Cerebellar nuclear complex (tissue), 1 donor: ENCODE measurements at places on chromosomes 7 and 10.

- no peak for DNase-seq
Measured at GRCh38 chr10:76882245-76882644, 755.4 kb downstream of the KCNMA1 start.

DNA sequence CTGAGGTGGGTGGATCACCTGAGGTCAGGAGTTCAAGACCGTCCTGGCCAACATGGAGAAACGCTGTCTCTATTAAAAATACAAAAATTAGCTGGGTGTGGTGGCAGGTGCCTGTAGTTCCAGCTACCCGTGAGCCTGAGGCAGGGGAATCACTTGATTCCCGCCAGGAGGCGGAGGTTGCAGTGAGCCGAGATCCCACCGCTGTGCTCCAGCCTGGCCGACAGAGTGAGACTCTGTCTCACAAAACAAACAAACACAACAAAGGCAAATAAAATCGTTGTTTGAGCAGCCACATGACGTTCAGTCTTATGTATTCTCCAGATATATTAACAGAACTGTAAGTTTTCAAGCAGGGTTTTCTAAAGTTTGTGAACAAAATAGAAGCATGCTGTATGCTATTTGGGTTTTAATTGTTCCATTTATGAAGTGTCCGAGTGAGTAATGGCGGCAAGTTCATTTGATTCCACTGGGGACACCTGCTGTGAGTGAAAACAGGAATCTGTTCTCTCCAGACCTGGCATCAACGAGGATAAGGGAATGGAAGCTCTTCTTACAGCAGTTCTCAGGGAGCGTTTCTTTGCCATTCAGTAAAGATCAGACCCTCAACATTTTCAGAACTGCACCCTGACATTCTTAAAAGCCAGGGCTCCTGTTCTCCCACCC lies 122.5 kb upstream of the PITRM1 start:
- DNase-seq, result no peak

- no peak for DNase-seq
Measured at GRCh38 chr10:62302760-62303159, 34.1 kb upstream of the RTKN2 start.

- no peak for DNase-seq
Measured at GRCh38 chr10:62687230-62687748, 117.2 kb upstream of the ADO start.

- DNase-seq, result no peak
Measured at GRCh38 chr7:23788843-23789242, 78.8 kb downstream of the STK31 start.

GRCh38 chr7:30474893-30475292 lies 3.7 kb downstream of the NOD1 start:
- no peak for DNase-seq

DNA sequence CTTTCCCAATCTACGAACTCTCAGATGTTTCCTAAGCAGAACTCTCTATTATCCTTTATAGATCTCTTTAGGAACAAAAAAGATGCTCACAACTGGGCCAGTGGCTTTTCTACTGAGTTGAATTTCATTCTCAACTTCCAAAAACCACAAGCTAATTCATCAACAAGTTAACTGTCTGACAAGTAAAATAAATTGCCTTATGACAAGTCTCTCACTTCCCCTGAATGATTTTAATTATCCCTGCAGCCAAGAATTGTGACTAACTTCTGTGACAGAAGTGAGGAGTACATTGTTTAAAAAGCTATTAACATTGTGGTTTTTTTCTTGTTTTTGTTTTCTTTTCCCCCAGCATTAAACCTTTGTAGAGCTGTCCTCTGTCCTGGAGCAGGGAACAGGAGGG lies 343.1 kb downstream of the HPSE2 start:
- no peak for DNase-seq

- DNase-seq, result no peak
Measured at GRCh38 chr10:82564353-82565196, 689.6 kb downstream of the NRG3 start.

- DNase-seq, result no peak
Measured at GRCh38 chr7:16708511-16708910, 45.0 kb upstream of the TSPAN13 start.

DNA sequence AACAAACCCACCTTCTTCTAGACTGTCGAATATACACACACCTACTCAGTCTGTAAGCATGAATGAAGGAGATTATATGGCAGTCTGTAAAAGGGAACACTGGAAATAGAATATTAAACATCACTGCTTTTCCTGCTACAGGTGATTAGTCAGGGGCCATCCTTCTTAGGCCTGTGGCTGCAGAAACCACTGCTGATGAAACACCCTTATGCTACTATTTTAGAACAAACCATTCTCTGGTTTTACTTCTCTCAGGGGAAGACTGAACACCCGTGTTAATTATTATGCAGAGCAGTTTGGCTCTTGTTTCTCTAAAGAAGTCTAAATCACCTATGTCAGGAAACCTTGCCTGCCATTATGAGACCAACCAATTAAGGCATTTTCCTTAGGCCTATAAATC lies 351.1 kb upstream of the KLF6 start:
- DNase-seq, result no peak

DNA sequence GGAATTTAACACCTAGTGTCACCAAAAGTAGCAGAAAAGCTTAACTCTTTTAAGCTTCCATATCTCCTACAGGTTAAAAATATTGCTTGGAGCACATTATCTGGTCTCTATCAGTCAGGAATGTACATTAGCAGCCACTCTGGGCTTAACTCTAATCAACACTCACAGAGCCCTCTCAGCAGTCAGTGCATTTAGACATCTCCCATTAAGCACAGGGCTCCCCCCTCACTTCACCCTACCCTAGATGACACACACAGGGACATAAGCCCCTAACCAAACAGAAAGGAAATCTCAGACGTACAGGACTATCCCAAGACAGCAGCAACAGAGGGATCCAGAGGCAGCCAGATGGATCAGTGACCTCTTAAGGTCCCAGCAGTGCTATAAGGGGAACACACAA lies 26.4 kb downstream of the FBXW4 start:
- no peak for DNase-seq

GRCh38 chr7:157397731-157398691 lies 61.2 kb downstream of the DNAJB6 start:
- DNase-seq, result no peak

DNA sequence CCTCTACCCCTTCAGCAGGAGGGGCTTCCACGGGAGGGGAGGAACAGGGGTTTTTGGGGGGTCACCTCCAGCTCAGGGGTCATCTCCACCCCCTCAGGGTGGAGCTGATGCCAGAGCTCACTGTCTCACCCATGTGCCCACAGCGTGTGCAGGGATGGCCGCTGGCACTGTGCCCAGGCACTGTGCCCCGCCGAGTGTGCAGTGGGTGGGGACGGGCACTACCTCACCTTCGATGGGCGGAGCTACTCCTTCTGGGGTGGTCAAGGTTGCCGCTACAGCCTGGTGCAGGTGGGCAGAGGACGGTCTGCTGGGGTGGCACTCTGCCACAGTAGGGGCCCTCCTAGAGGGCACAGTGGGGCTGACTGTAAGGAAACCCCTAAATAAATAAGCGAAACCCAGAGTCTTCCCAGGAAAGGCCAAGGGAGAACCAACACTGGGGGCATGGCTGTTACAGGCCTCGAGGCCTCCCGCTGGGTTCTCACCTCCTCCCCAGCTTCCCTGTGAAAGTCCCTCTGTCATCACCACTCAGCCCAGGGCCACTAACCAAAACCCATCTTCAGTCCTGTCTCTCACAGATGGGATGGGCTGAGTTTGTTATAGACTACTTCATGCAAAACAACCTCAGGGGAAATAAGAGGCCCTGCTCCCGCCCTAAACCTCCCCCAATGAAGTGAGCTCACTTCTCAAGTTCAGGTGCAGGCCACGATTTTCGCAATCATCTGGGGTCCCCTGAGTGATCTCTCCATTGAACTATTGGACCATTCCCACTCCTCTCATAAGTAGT lies 7.4 kb upstream of the ZNF467 start:
- no peak for DNase-seq

DNA sequence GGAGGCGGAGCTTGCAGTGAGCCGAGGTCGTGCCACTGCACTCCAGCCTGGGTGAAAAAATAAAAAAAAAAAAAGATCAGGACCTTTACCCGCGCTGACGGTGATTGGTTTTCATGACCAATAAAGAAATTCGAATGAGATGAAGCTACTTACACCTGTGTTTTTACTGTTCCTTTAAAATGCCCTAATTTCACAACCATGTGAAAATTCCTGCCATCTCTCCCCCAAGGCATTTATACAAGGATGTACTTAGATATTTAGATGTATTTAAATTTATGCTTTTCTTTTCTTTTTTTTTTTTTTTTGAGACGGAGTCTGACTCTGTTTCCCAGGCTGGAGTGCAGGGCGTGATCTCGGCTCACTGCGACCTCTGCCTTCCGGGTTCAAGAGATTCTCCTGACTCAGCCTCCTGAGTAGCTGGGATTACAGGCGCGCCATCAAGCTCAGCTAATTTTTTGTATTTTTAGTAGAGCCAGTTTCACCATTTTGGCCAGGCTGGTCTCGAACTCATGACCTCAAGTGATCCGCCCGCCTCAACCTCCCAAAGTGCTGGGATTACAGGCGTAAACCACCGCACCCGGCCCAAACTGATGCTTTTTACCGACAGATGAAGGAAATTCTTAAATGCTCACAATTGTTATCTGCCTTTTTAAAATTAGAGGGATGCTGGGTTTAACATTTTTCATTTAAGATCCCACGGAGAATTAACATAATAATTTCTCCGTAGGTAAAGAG lies 3.1 kb upstream of the PHYH start:
- DNase-seq, result no peak

GRCh38 chr10:104045151-104046089 lies 40.3 kb downstream of the COL17A1 start:
- no peak for DNase-seq

DNA sequence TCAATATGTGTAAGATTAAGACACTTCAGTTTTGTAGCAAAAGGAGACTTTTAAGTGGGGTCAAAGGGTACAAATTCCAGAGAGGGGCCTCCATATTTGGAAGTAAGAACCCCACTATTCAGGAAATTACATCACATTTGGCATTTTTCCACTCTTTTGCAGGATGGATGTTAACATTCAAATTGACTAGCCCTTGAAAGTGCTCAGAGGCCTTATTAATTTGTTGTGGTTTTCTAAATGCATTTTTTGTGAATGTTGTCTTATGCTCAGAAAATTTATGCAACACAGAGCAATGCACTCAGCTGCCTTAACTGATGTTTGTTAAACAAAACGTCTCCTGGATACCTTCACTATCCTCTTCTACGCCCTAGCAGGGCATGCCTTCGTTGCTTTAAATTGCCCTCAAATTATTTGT lies 50.9 kb upstream of the PDLIM1 start:
- no peak for DNase-seq

GRCh38 chr10:112526139-112526538 lies 79.1 kb downstream of the VTI1A start:
- no peak for DNase-seq

- DNase-seq, result no peak
Measured at GRCh38 chr10:13816195-13816925, 229.6 kb downstream of the PRPF18 start.

- DNase-seq, result no peak
Measured at GRCh38 chr10:128069351-128070051, 56.7 kb downstream of the MKI67 start.

DNA sequence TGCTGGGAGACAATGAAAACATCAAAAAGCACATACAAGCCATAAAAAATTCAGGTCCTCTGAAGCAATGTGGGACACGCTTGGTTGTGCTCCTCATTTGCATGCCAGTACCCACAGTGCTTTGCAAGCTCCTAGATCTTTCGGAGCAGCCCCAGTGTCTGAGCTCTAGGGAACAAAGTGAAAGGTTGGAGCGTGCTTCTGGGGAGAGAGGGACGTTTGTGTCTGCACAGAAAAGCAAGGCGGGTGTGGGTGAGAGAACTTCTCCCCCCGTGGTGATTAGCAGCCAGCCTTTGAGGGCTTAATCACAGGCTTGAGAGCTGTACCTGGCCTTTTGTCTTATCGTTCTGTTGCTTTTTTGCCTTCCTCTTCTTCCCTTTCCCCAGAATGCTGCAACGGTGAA lies 76.7 kb upstream of the HABP2 start:
- no peak for DNase-seq

GRCh38 chr10:31956200-31956946 lies 27.7 kb upstream of the ARHGAP12 start:
- DNase-seq, result no peak

- peak; percentile 22 for DNase-seq
Measured at GRCh38 chr7:105337529-105337928, 51.2 kb downstream of the SRPK2 start.

- DNase-seq, result no peak
Measured at GRCh38 chr10:98213740-98214139, 54.3 kb downstream of the LOXL4 start.

- DNase-seq, result no peak
Measured at GRCh38 chr10:34434119-34434594, 380.9 kb downstream of the PARD3 start.

DNA sequence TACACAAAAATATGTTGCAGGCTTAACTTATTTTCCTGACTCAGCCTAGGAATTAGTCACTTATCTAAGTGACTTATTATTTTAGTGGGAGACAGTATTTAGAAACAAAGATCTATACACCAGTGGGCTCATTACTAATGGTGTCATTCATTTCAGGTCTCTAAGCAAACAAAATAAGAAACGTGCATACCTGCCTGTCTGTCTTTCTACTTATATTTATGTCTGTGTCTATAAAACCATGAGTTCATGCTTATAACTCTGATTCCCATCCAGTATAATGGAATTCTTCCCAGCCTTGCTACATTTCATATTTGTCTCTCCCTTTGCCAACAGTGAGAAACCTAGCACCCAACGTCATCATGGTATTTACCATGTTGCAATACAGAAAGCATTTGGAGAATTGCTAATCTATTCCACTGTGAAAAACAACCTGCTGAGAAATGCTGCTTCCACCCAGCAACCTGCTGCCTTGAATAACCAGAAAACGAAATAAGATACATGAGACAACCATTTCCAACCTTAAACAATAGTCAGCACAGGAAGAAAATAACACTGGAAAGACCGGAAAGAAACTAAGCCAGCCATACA lies 501.0 kb downstream of the GLRX3 start:
- no peak for DNase-seq

DNA sequence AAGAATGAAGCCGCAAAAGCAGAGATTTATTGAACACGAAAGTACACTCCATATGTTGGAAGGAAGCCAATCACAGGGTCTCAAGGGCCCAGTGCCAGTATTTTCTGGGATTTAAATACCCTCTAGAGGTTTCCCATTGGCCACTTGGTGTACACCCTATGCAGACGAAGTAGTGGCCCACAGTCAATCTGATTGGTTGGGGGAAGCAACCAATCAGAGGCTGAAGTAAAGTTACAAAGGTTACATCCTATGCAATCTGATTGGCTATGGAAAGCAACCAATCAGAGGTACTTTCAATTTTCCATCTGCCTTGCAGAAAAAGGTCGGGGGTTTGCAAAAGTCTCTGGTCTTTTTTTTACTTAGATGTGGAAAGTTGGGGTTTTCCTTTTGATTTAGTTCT lies 481.3 kb upstream of the NRP1 start:
- DNase-seq, result no peak

GRCh38 chr10:60114765-60115586 lies 208.6 kb upstream of the CCDC6 start:
- no peak for DNase-seq
